Muscle of leg (tissue), 16 donors: ENCODE measurements at places on chromosomes 7 and 10. TPM values are rescaled to one million over a fixed set of nuclear protein-coding genes. Genes with fewer than 3 reads are reported as not detected.

UNC5B gene
- polyA plus RNA-seq: 9.5 TPM

LIPJ gene
- 0.08 TPM for polyA plus RNA-seq

LHFPL3 gene
- polyA plus RNA-seq: 0.17 TPM

UFSP1 gene
- polyA plus RNA-seq: 2.5 TPM

NME8 gene
- not detected for polyA plus RNA-seq

NUTM2D gene
- 7.4 TPM for polyA plus RNA-seq

CCDC201 gene
- not detected for polyA plus RNA-seq

CYP3A5 gene
- 1.5 TPM for polyA plus RNA-seq

TMEM196 gene
- 0.11 TPM for polyA plus RNA-seq

PNLIP gene
- polyA plus RNA-seq: not detected

TMEM236 gene
- 0.66 TPM for polyA plus RNA-seq

AEBP1 gene
- polyA plus RNA-seq: 93.7 TPM

ACTL6B gene
- polyA plus RNA-seq: 0.40 TPM

OLAH gene
- polyA plus RNA-seq: not detected

ENTPD1 gene
- polyA plus RNA-seq: 14.8 TPM

SMKR1 gene
- polyA plus RNA-seq: not detected

LZTS2 gene
- polyA plus RNA-seq: 62.9 TPM

OR6B1 gene
- not detected for polyA plus RNA-seq

EBF3 gene
- 102 TPM for polyA plus RNA-seq

NAT16 gene
- polyA plus RNA-seq: not detected

OTUD1 gene
- polyA plus RNA-seq: 83.5 TPM

CALU gene
- polyA plus RNA-seq: 229 TPM

CUBN gene
- 1.4 TPM for polyA plus RNA-seq

APBB1IP gene
- polyA plus RNA-seq: 2.0 TPM

NCF1 gene
- polyA plus RNA-seq: 2.0 TPM

INPP5F gene
- polyA plus RNA-seq: 19.3 TPM

TRPV6 gene
- polyA plus RNA-seq: 0.05 TPM

AGBL3 gene
- 2.7 TPM for polyA plus RNA-seq

FAM107B gene
- polyA plus RNA-seq: 21.9 TPM

LRRTM3 gene
- 1.7 TPM for polyA plus RNA-seq

AOAH gene
- polyA plus RNA-seq: 3.4 TPM

MOGAT3 gene
- polyA plus RNA-seq: 0.51 TPM
